Astrocyte (in vitro differentiated cells and primary cell): ENCODE measurements at places on chromosomes 11 and 22. TPM values are rescaled to one million over a fixed set of nuclear protein-coding genes. Genes with fewer than 3 reads are reported as not detected.
A peak's percentile ranks its signal among the peaks of the same experiment; 100 is the strongest.

PHF21B gene
- total RNA-seq = 6.0 and 6.3 TPM in 2 replicates

TP53AIP1 gene
- total RNA-seq = 0.20 TPM in 1 of 2 replicates, not detected in the other

- no peak for DNase-seq
- H3K4me1 ChIP-seq = peaks cover 5% of the 10 kb centered on the region
- H3K27me3 ChIP-seq = no peaks in the 10 kb centered on the region
- peaks cover 12% of the 10 kb centered on the region for H3K36me3 ChIP-seq
Observed at GRCh38 chr11:11946878-11947277, 61.5 kb downstream of the DKK3 start.

GRCh38 chr11:101401245-101401644 is 182.6 kb downstream of the TRPC6 start:
- no peak overlapping the region for H3K4me3 ChIP-seq
- no peaks in the 10 kb centered on the region for H3K36me3 ChIP-seq
- H3K4me1 ChIP-seq = no peaks in the 10 kb centered on the region
- H3K27me3 ChIP-seq = no peaks in the 10 kb centered on the region
- peak; percentile 29 for DNase-seq

- H3K36me3 ChIP-seq = no peaks in the 10 kb centered on the region
- H3K4me3 ChIP-seq = no peak overlapping the region
- H3K27me3 ChIP-seq = no peaks in the 10 kb centered on the region
- H3K4me1 ChIP-seq = no peaks in the 10 kb centered on the region
Observed at GRCh38 chr11:110805756-110806155, 93.5 kb upstream of the ARHGAP20 start.

GRCh38 chr11:5626196-5626595 is 1.4 kb downstream of the TRIM34 start:
- no peak overlapping the region for H3K4me3 ChIP-seq
- H3K27me3 ChIP-seq = no peaks in the 10 kb centered on the region

DNA sequence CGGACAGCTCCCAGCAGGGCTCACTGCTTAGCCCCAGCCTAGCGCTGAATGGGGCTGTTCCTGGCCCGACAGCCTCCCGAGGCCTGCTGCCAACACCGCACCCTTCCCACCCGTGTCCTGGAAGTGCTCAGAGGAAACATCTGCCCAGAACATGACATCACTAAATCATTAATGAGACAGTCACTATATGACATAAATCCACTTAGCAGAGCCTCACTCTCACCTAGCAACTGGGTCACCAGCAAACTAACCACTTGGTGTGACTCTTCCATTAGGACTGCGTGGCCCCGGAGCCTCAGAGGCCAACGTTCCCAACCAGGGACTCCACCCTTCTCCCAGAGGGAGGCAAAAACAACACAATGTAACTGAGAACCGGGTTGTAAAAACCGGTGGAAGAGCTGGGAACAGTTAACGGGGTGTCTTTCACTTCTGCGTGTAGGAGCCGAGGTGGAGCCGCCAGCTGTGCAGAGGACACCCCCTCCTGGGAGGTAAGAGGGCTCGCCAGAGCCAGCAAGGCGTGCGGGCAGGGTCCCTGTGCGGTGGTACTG is 21.4 kb upstream of the PACSIN2 start:
- no peaks in the 10 kb centered on the region for H3K36me3 ChIP-seq
- H3K27me3 ChIP-seq = no peaks in the 10 kb centered on the region
- peaks cover 8% of the 10 kb centered on the region for H3K4me1 ChIP-seq
- DNase-seq = peak; percentile 70
- no peak overlapping the region for H3K4me3 ChIP-seq
